RPMI7951 (cell line): ENCODE measurements at places on chromosomes 16 and 17.

GRCh38 chr16:67594256-67594915, 32.1 kb downstream of the CTCF start:
- DNase-seq = no peak

DNA sequence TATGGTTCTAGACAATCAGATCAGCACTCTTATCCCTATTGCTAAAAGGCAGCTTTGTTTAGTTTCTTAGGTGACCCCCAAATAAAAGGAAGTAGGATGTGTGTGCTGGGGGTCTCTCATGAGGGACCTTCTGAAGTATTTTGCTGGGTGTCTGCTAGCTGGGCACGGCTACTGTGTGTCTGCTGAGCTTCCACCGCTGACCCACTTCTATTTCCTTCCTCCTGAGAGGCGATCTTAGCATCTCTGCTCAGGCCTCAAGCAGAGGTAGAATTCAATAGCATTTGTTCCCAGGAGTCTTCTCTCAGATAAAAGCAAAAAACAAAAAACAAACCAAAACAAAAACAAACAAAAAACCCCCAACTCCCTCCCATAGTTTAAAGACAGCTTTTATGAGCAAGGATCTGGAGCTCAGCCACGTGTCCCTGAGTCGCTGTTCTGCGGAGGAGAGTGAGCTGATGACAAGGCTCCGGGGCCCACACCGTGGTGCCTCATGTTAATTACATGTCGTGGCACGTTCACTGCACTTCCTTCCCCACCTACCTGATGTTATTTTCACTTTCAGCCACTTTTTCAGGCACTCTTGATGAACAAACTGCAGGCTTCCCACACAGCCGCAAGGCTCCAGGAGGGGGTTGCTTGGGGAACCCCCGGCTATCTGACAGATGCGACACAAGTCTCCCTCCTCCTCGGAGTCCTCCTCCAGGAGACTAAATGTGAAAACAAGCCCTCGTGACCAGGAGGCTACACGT, 83.5 kb downstream of the MARCHF10 start:
- no peak for DNase-seq

DNA sequence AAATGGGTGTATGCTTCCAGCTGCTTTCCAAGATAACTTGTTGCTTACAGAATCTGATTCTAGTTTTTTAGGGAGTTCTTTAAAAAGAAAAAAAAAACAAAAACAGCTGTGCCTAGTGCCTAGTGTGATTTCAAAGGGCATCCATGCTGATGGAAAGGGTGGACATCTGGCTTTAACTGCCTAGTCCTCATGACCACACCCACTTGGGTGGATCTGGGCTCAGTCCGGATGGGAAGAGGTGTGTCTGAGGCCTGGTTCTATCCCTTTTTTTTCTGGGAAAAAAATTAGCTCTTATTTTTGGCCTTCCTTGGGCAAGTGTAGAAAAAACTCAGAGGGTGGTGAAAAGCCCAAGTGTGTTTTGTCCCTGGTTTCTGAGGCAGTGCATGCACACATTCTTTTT, 132.3 kb upstream of the CDH11 start:
- peak; percentile 24 for DNase-seq

GRCh38 chr17:27157297-27157696, 136.6 kb upstream of the WSB1 start:
- no peak for DNase-seq

- DNase-seq = no peak
Observed at GRCh38 chr17:1592751-1593629, 30.4 kb upstream of the PITPNA start.

- no peak for DNase-seq
Observed at GRCh38 chr17:77511514-77512061, 370.8 kb downstream of the SEC14L1 start.

- DNase-seq = no peak
Observed at GRCh38 chr16:52265446-52265861, 281.5 kb downstream of the TOX3 start.
